Stimulated activated CD4-positive, alpha-beta T cell treated with anti-CD3 and anti-CD28 coated beads, Interleukin-1b, Interleukin-23, amount 100 ng/mL, for 1 hour (primary cell): ENCODE measurements at places on chromosomes 5 and 9.

DNA sequence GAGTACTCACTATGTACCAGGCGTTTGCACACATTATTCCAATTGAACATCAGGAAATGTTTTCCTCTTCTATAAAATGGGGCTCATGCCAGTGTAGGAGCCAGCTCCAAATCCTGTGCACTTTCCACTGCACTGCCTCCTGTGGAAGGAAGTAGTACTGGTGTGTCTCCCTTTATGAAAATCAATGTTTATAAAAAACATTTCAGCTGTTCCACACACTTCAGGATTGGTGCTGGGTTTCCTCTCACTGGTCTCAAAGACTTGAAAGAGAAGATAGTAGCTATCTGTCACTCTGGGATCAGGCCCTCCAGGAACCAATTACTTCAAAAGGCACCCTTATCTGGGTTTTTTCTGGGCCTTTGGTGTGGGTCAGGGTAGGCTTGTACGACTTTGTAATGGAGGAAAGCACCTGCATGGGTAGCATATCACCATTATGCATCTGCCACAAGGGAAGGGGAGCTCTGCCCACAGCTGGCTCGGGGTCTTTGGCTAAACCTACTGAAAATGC, 32.5 kb downstream of the RAB14 start:
- DNase-seq = no peak

GRCh38 chr5:65020492-65020891, 251.8 kb downstream of the CWC27 start:
- no peak for DNase-seq

DNA sequence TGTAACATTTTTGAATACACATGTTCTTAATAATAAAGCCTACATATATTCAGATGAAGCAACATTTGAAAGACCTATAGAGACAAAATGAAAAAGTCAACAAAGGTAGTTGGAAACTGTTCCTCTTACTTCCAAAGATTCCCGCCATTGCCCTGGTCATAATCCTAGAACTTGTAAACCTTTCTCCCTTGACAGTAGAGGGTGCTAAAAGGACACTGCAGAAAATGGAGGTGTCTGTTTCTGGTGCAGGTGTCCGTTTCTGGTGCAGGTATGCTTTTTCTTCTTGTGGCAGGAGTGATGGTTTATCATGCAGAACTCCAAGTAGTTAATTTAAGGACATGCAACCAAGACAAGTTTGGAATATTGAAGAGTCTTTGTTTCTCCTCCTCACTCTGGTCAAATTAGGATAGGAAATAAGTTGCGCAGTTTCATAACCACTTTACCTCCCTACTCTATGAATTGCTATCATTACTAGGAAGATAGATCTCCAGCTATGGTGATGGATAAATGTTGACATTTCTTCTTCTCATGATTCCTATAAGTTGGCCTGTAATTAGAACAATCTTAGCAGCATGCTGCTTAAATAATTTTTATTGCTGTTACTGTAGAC, 56.0 kb upstream of the FAM174A start:
- no peak for DNase-seq

DNA sequence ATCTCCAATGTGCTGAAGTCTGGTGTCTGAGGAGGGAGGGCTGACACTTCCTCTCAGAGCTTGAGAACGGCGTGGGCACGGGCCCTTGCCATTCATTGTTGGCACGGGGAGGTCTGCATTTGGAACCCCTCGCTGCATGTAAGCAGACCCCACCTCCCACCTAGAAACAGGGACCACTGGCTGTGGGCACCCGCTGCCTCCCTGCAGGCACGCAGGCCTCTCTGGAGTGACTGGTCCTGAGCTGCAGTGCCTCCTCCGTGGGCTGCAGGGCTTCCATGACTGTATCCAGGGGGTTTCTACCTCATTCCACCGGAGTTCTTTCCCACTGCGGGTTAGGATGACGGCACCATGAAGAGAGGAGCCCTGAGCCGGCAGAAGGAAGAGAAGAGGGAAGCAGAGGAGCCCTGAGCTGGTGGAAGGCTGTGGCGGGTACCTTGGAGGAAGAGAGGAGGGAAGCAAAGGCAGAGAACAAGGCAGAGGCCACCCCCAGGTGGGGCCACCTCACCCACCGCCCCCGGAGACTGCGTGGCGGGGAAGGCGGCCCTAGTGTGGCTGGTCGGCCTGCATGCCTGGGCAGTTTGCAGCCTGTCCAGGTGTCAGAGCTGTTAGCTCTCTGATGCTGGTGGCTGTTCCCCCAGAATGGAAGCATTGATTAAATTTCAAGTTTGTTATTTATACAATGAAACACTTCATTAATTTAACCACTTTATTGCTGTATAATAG, 74.9 kb upstream of the CACNA1B start:
- no peak for DNase-seq

DNA sequence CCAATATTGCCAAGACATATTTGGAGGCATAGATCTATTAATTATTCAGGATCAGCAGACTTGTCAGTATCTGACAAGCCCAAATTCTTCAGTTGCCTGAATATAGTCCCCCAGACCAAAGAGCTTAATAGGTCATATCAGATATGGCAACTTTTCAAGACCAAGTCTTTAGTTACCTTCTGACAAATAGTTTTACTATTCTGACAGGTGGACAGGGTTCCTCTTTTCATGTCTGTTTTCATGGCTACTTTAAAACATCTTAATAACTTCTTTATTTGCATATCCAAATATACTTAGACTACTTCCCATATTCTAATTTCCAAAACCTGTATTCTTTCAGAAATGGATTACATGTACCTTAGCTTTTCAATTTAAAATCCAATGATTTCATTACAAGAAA, 65.4 kb downstream of the AUH start:
- DNase-seq = no peak

GRCh38 chr5:125044491-125045282, 298.2 kb upstream of the ZNF608 start:
- no peak for DNase-seq

GRCh38 chr5:73352243-73352642, 96.3 kb downstream of the FOXD1 start:
- no peak for DNase-seq

DNA sequence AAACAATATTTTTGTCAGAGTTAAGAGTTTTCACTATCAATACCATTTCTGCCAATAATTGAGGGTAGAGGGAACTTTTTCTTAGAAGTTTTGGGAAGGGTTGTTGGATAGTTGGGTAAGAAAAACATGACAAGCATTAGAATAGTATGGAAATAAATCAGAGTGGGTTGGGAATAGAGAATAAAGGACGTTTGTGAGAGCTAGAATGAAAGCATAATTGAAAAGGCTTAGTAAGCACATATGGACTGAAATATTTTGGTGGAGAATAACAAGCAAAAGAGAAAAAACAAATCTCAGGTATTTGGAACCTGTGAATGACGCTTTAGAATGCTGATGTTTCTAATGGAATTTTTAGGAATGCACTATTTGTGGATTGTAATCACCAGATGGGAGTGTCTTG, 262.9 kb upstream of the EDIL3 start:
- no peak for DNase-seq

DNA sequence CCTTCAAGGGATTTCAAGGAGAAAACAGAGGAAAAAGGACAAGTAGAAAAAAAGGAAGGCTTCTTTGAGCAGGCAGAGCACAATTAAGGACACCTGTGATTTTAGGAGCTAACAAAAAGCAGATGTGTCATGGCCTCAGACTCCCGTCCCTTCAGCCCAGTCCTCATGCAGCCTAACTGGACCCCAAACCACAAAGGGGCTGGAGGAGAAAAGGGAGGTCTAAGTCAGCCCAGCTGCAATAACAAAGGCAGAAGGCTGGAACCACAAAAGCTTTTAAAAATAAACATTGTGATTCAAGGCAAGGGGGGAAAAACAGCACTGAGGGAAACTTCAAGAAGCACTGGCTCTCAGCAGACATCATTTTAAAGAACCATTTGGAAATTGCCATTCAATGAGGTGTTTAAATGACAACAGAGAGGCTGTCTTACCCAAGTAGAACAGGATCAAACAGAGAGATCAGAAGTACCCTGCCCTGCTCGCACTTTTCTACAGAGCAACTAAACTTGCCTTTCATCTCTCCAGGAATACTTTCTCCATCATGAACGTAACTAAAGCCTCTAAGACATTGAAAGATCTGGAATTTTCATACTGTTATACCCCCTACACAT, 89.3 kb downstream of the SEMA5A start:
- no peak for DNase-seq

GRCh38 chr5:67910546-67910945, 305.0 kb upstream of the PIK3R1 start:
- DNase-seq = no peak

DNA sequence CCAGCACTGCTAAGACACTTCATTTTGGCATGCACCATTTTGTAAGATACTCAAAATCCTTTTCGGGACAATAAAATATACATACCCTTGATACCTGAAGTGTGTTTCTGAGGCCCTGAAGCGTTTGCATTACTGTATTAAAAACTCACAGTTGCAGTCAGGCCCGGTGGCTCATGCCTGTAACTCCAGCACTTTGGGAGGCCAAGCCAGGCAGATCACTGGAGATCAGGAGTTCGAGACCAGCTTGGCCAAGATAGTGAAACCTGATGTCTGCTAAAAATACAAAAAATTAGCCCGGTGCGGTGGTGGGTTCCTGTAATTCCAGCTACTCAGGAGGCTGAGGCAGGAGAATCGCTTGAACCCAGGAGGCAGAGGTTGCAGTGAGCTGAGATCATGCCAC, 2.5 kb upstream of the EIF4EBP3 start:
- no peak for DNase-seq

DNA sequence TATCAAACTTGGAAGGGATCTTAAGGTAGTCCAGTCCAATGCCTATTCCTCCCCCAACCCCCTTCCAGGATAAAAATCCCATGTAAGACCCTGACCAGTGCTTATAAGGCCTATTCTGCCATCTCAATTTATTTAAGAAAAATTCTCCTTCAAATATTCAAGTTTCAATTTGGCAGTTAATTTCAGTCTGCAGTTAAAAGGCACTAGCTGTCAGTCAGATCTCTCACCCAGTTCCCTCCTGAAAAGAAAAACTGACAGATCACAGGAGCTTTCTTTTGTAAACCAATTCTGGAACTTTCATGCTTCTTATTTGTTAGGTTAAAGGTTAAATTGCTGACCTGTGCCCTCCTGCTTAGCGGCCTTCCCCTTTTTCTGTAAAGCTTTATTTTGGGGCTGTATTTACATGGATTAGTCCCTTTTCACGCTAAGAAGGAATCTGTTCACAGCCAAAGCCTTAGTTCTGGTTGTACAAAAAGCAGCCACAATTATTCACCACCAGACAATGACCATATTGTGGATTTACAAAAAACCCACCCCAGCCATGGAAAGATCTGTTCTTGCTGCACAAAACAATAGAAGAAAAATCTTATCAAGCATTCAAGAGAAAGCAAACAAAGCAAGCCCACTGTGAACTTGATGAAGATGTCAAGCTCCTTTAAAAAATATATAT, 68.7 kb downstream of the DENND1A start:
- DNase-seq = no peak

GRCh38 chr5:17154211-17154996, 63.0 kb upstream of the BASP1 start:
- no peak for DNase-seq
